ENCODE measurements at places on chromosomes 13 and 19. TPM values are rescaled to one million over a fixed set of nuclear protein-coding genes. Genes with fewer than 3 reads are reported as not detected.

PDX1 gene
- total RNA-seq = not detected

GGN gene
- total RNA-seq = not detected

IGFL1 gene
- not detected for total RNA-seq

LHB gene
- total RNA-seq = not detected

COG3 gene
- total RNA-seq = 232 TPM

HSH2D gene
- 10.6 TPM for total RNA-seq

PGLYRP2 gene
- total RNA-seq = not detected

RASIP1 gene
- total RNA-seq = 8.8 TPM

COX7A1 gene
- 5.0 TPM for total RNA-seq

ZNF329 gene
- total RNA-seq = 0.58 TPM

KCNRG gene
- total RNA-seq = not detected

Measured in stomach (tissue), 19 donors.